Natural killer cell (primary cell): ENCODE measurements at places on chromosomes 13 and 19. TPM values are rescaled to one million over a fixed set of nuclear protein-coding genes. Genes with fewer than 3 reads are reported as not detected.

DNA sequence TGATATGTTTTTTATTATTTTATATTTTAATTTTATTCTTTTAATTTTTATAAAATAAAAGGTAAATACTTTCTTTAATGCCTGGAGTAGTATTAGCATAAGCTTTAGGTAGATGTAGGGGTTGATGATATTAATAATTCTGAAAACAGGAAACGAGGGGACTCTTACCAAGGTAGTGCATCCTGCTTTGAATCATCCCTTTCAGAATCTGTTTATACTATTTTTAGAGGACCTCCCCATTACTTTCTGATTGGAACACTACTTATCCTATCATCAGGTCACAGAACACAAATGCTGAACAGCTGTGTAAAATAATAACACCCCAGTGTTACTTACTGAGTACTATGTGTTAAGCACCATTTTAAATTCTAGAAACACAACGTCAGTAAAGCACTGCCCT lies 27.3 kb downstream of the COG6 start:
- no peaks in the 10 kb centered on the region for H3K4me1 ChIP-seq
- DNase-seq, result no peak
- no peak overlapping the region for H3K27ac ChIP-seq
- no peak overlapping the region for H3K4me3 ChIP-seq

DNA sequence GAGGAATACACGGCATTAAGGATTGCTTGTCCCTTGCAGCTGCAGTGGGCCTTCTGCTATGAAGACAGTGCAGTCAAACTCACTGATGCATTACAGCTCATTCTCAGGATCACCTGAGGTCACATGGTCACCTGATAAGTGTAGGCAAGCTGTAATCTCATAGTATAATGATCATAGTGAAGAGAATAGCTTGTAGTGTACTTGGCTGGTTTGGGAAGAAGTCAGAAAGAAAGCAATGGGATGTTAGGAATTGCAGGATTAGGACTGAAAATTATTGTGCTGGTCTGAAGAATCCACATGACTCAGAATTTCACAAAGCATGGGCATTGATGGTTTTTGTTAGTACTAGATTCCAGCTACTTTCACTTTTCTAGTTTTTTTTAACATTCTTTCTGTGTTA lies 76.7 kb downstream of the MBNL2 start:
- no peak overlapping the region for H3K4me3 ChIP-seq
- peaks cover 12% of the 10 kb centered on the region for H3K4me1 ChIP-seq
- H3K27ac ChIP-seq, result no peak overlapping the region
- DNase-seq, result no peak

DNA sequence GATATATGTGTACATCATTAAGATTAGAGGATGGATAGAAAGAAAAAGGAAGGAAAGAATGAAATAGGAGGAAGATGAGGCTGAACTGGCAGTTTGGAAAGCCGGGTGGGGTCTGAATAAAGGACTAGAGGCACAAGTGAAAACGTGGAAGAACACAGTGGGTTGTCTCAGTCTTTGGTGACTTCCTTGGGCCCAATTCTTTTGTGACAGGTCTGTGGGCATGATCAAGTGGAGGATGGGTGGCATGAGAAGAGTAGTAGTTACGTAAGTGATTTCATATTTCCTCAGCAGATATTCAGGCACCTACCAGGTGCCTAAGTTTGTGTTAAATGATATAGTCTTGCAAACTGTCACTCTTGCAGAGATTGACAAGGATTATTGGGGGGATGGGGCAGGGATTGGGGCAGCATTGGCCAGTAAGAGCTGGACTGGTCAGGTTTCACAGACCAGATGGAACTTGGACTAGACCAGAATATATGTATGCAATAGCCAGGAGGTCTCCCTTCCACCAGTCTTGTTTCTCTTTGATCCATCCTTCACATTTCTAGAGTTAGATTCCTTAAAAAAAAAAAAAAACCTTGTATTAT lies 2.7 kb downstream of the TPP2 start:
- peaks cover 16% of the 10 kb centered on the region for H3K4me1 ChIP-seq
- H3K27me3 ChIP-seq, result no peaks in the 10 kb centered on the region
- H3K27ac ChIP-seq, result peak overlapping the region; percentile 14
- DNase-seq, result no peak
- H3K4me3 ChIP-seq, result no peak overlapping the region
- peaks cover 6% of the 10 kb centered on the region for H3K36me3 ChIP-seq

GRCh38 chr13:90696656-90697055 lies 650.8 kb upstream of the MIR17HG start:
- no peaks in the 10 kb centered on the region for H3K27me3 ChIP-seq
- no peak overlapping the region for H3K4me3 ChIP-seq
- no peak overlapping the region for H3K27ac ChIP-seq
- DNase-seq, result no peak
- no peaks in the 10 kb centered on the region for H3K4me1 ChIP-seq

GRCh38 chr19:30212574-30212973 lies 159.6 kb upstream of the ZNF536 start:
- H3K27me3 ChIP-seq, result no peaks in the 10 kb centered on the region
- no peak overlapping the region for H3K4me3 ChIP-seq
- no peaks in the 10 kb centered on the region for H3K36me3 ChIP-seq
- no peak for DNase-seq
- H3K4me1 ChIP-seq, result no peaks in the 10 kb centered on the region

- no peaks in the 10 kb centered on the region for H3K27me3 ChIP-seq
- H3K27ac ChIP-seq, result no peak overlapping the region
- peak overlapping the region; percentile 46 for H3K4me3 ChIP-seq
- no peaks in the 10 kb centered on the region for H3K36me3 ChIP-seq
- peak; percentile 77 for DNase-seq
Observed at GRCh38 chr19:4636151-4636717, 3.1 kb upstream of the TNFAIP8L1 start.

DNA sequence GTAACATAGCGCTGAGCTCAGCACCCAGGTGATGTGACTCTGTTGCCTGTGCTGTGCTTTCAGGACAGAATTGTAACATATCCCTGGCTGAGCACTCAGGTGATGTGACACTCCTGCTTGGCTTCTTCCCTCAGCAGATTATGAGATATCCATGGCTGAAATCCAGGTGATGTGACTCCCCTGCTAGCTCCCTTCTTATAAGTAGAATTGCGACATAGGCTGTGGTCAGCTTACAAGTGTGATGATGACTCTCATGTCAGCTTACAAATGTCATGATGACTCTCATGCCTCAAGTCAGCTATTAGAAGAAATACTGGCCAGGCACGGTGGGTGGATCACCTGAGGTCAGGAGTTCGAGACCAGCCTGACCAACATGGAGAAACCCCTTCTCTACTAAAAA lies 14.3 kb upstream of the ZNF429 start:
- no peaks in the 10 kb centered on the region for H3K27me3 ChIP-seq
- H3K4me3 ChIP-seq, result no peak overlapping the region
- no peak overlapping the region for H3K27ac ChIP-seq
- H3K4me1 ChIP-seq, result no peaks in the 10 kb centered on the region
- DNase-seq, result no peak
- no peaks in the 10 kb centered on the region for H3K36me3 ChIP-seq

GRCh38 chr19:17183858-17184321 lies 31.3 kb upstream of the USE1 start:
- H3K4me3 ChIP-seq, result peak overlapping the region; percentile 2
- H3K36me3 ChIP-seq, result peaks cover 41% of the 10 kb centered on the region
- DNase-seq, result peak; percentile 64

DNA sequence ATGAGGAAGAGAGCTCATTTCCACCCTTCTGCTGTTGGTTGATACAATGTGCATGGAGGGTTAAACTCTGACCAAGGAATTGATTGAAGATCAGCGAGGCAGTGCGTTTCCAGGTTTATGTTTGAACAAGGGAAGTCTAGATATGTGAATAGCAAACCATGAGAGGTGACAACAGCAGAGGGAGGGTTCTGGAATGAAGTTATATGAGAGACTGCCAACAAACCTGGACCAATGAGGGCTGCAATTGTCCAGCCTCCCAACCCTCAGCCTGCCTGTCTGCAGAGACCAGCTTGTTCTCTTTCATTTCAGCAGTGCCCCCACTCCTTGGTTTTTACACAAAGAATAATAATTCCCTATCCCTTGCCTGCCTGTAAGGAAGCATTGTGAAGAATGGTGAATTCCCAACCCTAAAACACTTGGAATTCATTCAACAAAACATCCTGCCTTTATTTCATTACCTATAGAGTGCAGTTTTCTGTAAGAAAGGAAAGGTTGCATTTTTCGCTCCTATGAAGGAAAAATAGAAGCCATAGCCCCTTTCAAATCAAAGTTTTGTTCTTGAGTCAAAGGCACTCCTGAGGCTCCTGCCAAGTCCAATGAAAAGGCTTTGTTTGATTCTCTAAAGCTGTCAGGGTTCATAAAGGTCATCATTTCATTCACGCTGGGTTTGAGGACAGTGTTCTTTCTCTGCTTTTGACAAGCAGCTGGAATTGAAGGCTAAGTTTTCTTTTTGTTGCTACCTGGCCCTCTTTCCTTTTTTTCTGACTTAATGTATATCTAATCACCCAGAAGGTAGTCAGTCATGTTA lies 53.6 kb upstream of the ABCC4 start:
- no peak for DNase-seq
- no peak overlapping the region for H3K27ac ChIP-seq
- H3K27me3 ChIP-seq, result no peaks in the 10 kb centered on the region
- H3K4me1 ChIP-seq, result no peaks in the 10 kb centered on the region
- H3K4me3 ChIP-seq, result no peak overlapping the region
- H3K36me3 ChIP-seq, result no peaks in the 10 kb centered on the region

DNA sequence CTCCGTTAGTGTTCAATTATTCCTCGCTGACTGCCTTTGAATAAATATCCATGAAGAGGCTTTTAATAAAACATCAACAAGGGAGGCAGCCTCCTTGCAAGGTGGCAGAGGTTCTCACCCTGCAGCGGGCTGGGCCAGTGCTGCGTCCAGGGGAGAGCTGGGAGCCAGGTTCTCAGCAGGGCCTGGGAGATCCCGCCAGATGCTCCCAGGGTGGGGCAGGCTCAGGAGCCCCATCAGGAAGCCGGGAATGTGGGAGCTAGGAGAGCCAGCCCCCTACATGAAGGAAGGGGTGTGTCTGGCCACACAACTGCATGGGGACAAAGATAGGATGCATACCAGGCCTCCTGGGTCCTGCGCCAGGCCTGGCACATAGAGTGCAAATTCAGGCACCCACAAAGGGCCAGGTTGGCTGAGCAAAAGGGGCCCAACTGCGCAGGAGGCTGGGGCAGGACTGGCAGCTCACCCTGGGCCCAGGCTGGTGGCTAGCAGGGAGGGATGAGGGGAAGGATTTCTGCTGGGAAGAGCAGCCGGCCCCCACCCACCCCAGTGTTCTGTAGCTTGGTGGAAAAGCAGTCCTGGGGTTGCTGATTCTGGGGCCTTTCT lies 22.8 kb downstream of the VSTM2B start:
- H3K27me3 ChIP-seq, result no peaks in the 10 kb centered on the region
- no peaks in the 10 kb centered on the region for H3K4me1 ChIP-seq
- H3K4me3 ChIP-seq, result no peak overlapping the region
- H3K27ac ChIP-seq, result no peak overlapping the region
- H3K36me3 ChIP-seq, result no peaks in the 10 kb centered on the region

DNA sequence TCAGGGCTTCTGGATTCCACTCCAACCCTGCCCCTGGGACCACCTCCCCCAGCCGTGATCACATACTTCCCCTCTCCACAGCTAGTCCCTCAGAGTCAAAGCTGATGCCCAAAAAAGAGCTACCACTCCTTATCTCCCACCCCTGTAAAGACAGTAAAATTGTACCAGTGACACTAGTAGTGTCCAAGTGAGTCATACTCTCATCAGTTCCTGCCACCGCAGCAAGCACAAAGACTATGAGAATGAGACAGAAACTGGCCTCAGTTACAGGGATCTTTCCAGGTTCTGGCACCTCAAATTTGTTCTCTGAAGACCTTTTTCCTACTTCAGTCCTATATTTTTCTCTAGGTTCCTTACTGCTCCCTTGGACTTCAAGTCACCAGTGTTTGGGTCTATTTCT lies 144.2 kb downstream of the SPRY2 start:
- H3K4me3 ChIP-seq, result no peak overlapping the region
- H3K27me3 ChIP-seq, result no peaks in the 10 kb centered on the region

DNA sequence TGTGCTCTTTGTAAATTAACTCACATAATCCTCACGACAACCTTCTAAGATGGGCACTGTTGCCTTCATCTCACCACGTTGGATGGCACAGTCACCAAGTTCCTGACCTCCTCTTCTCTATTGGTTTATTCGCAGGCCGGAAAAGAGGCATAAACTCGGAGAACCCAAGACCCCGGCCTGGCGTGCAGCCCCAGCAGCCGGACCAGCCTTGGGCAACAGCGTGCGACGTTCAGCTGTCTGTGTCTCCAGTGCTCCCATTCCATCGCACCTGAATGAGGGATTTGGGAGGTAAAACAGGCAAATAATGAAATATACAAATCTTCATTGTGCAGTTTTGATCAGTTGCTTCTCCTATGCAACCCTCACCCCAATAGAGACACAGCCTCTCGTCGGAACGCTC lies 34.5 kb upstream of the GAS6 start:
- H3K27ac ChIP-seq, result no peak overlapping the region
- H3K4me3 ChIP-seq, result no peak overlapping the region
- no peaks in the 10 kb centered on the region for H3K4me1 ChIP-seq
- DNase-seq, result no peak
- H3K36me3 ChIP-seq, result no peaks in the 10 kb centered on the region

DNA sequence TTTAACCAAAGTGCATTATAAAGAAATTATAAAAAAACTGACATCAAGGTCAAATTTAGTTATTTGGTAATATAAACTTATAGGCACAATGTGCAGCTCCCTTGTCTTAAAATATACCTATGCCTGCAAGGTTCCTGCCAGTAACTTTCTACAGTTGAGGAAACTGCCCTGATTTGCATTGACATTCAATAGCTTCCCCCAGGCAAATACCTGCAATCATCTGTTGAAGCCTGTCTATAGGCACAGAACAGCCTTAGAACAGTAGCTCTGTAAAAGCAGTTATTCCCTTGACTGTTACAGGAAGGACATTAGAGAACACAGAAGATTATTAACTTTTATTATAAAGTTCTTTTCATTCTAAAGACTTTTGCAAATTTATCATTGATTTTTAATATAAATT lies 1239.5 kb downstream of the PCDH9 start:
- no peak for DNase-seq
- H3K4me1 ChIP-seq, result no peaks in the 10 kb centered on the region
- H3K36me3 ChIP-seq, result no peaks in the 10 kb centered on the region
- H3K27me3 ChIP-seq, result no peaks in the 10 kb centered on the region

DNA sequence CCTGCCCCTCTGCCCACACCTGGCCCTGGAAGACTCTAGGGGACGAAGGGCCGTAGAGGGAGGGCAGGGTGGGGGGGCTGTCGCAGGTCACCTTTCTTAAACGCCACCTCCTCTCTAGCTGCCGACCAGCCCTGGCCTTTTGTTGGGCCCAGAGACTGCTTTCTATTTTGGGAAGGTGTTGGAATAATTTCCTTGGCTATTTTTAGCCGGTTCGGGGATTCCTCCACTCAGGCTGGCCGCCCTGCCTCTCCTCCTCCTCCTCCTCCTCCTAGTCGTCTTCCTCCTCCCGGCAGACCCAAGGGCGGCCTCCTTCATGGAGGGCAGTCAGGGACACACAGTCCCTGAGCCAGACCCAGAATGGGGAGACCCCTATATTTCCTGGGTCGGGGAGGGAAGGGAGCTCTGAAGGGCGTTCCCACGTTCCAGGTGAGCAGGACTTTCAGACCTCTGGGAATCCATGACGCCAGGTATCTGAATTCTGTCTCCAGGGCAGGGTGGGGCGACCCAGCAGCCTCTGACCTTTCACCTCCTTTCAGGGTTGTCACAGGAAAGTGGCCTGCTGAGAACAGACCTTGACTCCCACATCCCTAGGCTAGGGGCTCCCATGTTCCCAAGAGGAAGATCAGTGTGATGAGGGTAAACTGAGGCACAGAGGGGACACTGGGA lies 19.9 kb downstream of the GADD45B start:
- H3K27me3 ChIP-seq, result peaks cover 13% of the 10 kb centered on the region
- no peak for DNase-seq
- H3K36me3 ChIP-seq, result no peaks in the 10 kb centered on the region
- no peak overlapping the region for H3K27ac ChIP-seq
- H3K4me1 ChIP-seq, result peaks cover 29% of the 10 kb centered on the region
- no peak overlapping the region for H3K4me3 ChIP-seq

Gene SLC25A15
- 6.0 TPM for total RNA-seq

Gene ZFP28
- 5.0 TPM for total RNA-seq

Gene OR7A17
- total RNA-seq, result not detected

Gene ZNF681
- 1.9 TPM for total RNA-seq

Gene FSTL3
- total RNA-seq, result 1.5 TPM
